ENCODE measurements at places on chromosomes 6 and 20.

GRCh38 chr6:148218542-148219258, 123.9 kb upstream of the SASH1 start:
- no peak for DNase-seq

DNA sequence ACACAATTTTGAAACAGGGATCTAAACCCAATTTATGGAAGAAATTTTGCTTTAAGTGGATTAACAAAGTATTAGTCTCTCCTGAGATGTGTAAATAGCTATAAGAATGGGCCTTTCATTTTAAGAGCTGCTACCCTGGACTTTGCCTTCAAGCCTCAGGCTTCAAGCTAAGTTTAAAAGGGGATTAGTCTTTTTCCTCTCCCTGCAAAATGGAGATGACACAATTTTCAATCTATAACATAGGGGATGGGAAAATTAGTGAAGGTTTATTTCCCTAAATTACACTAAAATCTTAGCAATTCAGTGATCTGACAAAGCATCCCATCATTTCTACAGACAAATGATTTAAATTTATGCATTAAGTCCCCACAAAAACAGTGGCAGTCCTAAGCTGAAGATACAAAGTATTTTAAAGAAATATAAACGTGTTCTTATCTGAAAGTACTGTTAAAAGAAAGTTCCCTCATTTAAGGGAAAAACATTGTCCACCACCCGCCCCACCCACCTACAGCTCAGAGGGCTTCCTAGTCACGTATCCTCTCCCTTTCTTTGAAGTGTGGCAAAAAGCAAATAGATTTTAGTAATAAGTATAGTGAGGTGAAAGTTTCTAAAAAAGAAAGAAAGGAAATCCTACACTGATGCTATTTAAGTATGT, 14.5 kb downstream of the ARHGAP18 start:
- DNase-seq = no peak

GRCh38 chr6:30592287-30592686, 21.0 kb downstream of the ABCF1 start:
- DNase-seq = no peak

GRCh38 chr6:3960754-3961361, 111.7 kb downstream of the FAM50B start:
- no peak for DNase-seq

DNA sequence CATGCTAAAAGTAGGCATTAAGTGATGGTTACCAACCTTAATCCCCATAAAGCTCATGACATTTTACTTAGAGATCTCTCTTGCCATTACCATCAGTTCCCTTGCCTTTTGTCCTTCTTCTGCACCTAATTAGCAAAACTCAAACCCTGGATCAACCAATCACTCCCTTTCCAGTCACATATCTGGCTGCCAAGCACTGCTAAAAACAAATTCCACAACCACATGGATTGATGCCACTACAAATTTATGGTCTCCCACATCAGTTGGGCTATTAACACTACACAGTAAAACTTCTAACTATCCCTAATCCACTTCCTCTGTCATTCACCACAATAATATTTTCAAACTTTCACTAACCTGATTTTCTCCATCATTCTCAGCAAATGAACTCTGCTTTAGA, 54.3 kb upstream of the RNF146 start:
- no peak for DNase-seq

DNA sequence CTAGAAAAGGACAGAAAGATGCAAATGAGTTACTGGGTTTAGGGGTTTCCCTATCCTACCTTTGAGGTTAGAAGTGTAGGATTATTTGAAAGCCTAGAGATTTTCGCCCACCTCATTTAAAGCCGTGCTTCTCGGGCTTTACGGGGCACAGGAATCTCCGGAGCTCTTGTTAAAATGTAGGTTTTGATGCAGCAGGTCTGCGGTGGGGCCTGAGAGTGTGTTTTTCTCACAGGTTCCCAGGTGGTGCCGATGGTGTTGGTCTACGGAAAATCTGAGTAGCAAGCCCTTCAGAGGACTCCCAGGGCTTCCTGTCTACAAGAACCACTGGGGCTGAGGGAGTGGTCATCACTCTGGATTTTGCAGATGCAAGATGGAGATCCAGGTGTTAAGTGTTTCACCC, 47.5 kb downstream of the TRAM2 start:
- no peak for DNase-seq

GRCh38 chr6:125952764-125953501, 3.6 kb upstream of the HINT3 start:
- DNase-seq = no peak
